ENCODE measurements at places on chromosomes 2 and 18.

- no peak for DNase-seq
These were observed 160.3 kb upstream of the SIX2 start for GRCh38 chr2:45169339-45170190.

DNA sequence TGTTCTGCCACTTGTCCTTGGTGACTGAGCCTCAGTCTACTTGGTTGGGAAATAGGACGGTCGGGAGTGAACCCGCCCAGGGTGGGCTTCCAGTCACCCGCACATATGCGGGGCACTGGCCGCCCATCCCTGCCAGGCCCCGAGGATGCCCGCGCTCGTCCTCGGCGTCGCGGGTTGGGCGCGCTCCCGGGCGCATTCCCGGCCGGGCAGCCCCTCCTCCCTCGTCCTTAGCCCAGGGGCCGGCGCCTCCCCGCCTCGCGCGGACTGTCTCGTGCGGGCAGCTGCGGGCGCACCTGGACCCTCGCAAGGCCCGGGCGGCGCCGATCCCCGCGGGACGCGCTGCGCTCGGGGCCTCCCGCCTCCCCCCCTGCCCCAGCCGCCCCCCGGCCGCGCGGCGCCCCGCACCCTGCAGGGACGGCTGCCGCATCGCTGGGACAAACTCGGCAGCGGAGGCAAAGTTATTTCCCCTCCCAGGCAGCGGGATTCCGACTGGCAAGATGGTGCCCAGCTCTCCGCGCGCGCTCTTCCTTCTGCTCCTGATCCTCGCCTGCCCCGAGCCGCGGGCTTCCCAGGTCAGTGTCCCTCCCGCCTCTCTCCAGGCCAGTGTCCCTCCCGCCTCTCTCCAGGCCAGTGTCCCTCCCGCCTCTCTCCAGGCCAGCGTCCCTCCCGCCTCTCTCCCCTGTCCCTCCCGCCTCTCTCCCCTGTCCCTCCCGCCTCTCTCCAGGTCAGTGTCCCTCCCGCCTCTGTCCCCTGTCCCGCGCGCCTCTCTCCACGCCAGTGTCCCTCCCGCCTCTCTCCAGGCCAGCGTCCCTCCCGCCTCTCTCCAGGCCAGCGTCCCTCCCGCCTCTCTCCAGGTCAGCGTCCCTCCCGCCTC is at the start of gene FBLN7:
TSS of gene FBLN7 (plus strand) at position 227 of the 874 bp plus-strand sequence. CDS start at position 498, 271 bp downstream.
- no peak for DNase-seq

- no peak for DNase-seq
These were observed 692.6 kb downstream of the MBD2 start for GRCh38 chr18:53531896-53532295.

- no peak for DNase-seq
These were observed 27.5 kb downstream of the COPS8 start for GRCh38 chr2:237113026-237113795.

- no peak for DNase-seq
These were observed 111.7 kb upstream of the DYNAP start for GRCh38 chr18:54479365-54479764.

- peak; percentile 17 for DNase-seq
These were observed 59.6 kb downstream of the SP110 start for GRCh38 chr2:230160112-230160660.

DNA sequence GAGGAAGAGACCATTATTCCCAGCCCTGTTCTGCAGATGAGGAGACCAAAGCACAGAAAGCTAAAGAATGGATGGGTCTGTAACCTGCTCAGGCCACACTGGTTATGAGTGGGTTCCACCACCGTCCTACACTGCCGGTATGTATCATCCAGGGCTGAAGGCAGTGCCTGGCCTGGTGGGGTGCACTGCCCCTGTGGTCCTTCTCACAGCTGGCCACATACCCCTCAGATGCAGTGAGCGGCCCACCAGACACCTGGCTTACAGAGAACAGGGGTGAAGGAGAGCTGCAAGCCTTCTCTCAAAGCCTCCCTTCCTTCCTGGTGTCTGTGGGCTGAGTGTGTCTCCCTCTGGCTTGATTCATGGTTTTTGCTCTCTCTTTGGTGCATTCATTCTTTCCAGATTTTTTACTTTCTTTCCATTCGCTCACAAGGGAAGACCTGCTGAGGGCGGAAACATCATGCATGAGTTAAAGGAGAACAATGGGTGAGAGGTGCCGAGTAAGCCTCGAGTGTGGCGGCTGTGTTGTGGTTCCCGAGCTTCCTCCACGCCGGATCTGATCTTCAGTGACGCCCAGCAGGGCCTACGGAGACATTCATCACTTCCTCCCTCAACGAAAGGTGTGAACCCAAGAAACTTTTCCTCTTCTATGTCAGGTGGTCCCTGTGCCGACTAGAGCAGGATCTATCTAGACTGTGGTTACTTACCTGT is 62.1 kb upstream of the REL start:
- peak; percentile 86 for DNase-seq

GRCh38 chr18:32661486-32662299 is 111.1 kb downstream of the KLHL14 start:
- DNase-seq, result no peak

DNA sequence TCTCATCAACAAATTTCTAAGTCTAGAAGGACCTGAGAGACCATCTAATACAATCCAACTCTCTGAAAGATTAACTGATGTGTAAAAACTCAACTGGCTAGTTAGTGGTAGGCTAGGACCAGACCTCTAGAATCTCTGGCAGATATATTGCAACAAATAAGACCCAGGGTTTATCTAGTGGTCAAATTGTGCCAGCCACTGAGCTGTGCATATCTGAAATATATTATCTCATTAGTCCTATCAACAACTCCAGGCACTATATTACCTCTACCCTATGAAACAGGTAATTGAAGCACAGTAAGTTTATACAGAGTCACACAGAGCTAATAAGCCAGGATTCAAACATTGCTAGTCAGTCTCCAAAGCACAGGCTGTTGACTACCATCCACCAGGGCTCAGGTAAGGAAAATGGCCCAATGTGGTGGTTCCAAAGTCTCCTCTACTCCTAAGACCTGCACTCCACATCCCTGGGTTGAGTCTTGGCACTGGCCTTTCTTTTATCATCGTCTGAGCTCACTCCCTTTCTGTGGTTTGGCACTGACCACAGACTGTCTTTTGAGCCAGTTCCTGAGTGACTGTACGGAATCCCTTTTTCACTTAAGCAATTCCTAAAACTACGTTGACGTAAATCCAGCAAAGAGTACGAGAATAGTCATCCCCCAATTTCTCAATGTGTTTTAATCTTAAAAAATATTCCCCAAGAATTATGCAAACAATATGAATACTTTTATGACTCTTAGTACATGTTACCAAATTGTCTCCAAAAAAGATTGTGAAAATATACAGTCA is 11.9 kb upstream of the PID1 start:
- DNase-seq, result no peak

- no peak for DNase-seq
These were observed 85.0 kb downstream of the TTC27 start for GRCh38 chr2:32712870-32713269.

DNA sequence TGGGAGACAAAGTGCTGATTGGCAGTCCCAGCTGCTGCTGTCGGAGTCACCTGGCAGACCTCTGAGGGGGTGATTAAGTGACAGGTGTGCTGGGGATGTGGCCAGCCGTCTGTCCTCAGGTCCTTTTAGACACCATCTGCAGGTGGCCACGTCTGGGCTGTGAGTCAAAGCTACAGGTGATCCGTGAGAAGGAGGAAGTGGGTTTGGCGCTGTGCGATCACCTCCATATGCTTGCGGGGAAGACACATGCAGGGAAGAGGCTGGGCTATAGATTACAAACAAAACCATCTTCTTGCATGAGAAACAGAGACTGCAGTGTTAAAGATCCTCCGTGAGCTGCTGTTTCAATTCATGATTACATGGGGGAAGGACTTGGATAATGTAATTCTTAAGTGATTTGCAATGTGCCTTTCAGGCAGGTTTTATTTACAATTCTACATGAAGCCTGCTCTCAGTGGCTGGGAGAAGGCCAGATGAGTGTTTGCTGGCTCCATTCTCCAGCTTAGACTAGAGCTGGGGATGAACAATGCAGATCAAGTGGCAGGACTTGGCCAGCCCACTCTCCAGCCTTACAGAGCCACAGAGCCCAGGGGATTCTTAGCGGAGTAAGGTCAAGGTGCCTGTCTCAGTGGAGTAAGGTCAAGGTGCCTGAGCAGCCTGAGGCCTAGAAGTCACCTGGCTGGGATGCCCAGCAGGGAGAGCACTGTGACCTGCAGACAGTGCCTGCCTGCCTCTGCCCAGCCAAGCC is 87.8 kb downstream of the LYPD1 start:
- no peak for DNase-seq

GRCh38 chr2:121086450-121086849 is 198.6 kb downstream of the TFCP2L1 start:
- no peak for DNase-seq

DNA sequence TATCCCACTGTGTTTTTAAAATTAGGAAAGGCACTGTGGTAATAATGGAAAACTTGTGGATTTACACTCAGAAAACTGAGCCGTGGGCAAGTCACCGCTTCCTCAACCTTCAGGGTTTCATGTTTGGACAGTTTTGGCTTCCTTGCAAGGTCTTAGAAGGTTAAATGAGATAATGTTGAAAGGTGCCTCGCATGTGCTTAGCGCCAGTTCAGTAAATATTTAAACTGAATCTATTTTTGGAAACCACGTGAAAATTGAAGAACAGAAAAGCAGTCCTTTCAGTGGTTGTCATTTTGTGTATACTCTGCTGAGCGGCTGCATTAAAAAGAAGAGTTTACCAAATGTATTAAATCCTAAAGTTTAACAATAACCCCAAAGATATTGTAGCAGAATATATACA is 15.2 kb upstream of the AGAP1 start:
- no peak for DNase-seq

- DNase-seq, result no peak
These were observed 319.8 kb upstream of the GULP1 start for GRCh38 chr2:187971893-187972292.

DNA sequence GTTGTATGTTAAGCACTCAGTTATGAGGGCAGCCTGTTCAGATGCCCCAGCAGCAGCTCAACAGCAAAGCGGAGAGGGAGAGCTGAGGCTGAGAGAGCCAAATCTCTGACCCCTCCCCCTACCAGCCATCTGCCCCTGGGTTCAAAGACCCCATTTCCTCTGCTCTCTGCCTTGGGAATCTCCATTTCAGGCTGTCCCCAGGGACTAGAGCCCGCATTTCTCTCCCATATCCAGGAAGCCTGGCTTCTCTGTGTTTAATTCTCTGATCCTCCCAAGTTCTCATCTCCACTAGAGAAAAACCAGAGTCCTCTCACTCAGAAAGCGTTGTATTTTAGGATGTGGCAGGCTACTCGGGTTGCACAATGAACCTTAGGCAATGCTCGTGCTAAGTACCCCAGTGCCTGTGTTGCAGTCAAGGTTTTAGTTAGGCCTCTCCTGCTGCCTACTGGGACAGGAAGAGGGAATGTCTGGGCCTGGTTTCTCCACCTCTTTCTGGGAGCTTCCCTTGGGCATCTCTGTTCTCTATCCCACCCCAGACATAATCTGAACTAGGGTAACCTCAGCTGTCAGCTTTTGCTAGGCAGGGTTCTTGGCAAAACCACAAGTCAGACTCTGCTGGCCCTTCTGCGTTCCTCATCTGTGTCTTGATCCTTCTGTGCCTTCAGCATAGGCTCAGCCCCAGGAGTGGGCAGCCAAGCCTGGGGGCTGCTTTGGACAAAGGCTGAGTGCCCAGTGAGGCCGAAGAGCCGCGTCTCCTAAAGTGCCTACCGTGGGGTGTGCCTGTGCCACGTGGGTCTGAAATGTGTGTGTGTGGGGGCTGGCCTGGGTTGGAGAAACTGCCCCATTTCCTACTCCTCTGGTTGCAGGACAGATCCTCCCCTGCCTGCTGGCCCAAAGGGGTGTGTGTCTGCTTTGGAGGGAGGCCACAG is 96.8 kb downstream of the STPG4 start:
- DNase-seq, result no peak

DNA sequence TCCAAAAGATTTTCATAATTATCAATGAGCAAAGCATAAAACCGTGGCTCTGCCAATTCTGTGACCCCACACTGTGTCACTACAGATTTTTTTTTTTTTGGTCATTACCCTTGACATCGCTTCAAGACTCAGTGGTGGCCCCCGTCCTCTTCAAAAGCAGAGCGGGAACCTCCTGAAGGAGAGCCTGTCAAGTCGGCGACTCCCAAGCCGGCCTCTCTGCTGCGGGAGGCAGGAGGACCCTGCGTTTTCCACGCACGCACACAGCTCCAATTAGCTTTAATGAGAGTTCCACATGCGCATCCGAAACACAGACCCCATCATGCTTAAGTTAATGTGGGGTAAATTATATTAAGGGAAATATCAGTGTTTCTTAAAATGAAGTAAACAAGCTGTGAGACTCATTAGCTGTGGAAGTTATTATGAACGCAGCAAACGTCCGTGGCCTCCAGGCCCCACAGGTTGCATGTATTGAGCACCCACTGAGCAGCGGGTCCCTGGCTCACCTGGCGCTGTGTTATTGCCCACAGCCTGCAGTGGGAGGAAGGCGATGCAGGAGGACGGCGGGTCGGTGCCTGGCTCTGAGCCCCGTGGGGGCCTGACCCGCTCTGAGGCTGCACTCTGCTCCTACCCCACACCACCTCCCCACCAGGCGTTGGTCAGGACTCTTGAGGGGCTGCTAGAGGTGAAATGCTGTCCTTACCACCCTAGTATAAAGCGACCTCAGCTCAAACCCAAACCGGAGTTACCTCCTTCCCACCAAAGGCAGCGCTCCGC is 181.0 kb upstream of the SALL3 start:
- no peak for DNase-seq

GRCh38 chr18:52244658-52245057 is 95.3 kb upstream of the DCC start:
- DNase-seq, result no peak

DNA sequence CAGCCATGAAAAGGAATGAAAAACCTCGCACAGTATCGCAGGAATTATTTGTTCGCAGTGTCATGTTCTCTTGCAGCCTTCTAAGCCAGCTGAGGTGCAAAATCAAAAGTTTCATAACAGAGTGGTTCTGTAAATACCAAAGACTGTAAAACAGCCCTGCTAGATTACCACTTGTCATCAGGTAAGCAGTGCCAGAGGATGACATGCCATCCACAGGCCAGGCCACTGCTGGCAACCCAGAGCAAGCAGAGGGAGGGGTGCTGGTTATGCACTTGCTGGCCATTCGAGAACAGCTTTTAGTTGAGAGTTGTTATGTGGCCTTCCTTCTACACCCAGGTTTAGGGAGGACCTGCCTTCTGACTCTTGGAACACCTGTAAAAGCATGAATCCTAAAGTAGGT is 114.3 kb upstream of the MGAT5 start:
- no peak for DNase-seq

DNA sequence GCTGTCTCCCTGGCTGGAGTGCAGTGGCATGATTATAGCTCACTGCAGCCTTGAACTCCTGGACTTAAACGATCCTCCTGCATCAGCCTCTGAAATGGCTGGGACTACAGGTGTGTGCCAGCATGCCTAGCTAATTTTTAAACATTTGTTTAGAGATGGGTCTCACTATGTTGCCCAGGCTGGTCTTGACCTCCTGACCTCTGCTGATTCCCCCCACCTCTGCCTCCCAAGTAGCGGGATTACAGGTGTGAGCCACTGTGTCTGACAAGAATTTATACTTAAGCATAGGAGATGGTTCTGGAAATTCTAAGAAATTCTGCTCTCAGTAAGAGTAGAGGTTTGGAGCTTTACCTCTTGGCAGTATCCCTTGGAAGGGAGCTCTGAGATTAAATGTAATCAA is 18.2 kb downstream of the MTHFD2 start:
- DNase-seq, result no peak

- no peak for DNase-seq
These were observed 21.4 kb downstream of the ORC4 start for GRCh38 chr2:147999126-147999525.

- DNase-seq, result no peak
These were observed 17.9 kb upstream of the SFXN5 start for GRCh38 chr2:73089270-73090030.

GRCh38 chr2:229454934-229455631 is 184.0 kb upstream of the PID1 start:
- no peak for DNase-seq

GRCh38 chr2:165402162-165402561 is 67.3 kb upstream of the CSRNP3 start:
- no peak for DNase-seq
